Daoy (cell line): ENCODE measurements at places on chromosomes 7 and 10. TPM values are rescaled to one million over a fixed set of nuclear protein-coding genes. Genes with fewer than 3 reads are reported as not detected.
A peak's percentile ranks its signal among the peaks of the same experiment; 100 is the strongest.

The SPDYE2B gene
- not detected in 2 replicates for total RNA-seq

The RBM48 gene
- 5.4 and 7.5 TPM in 2 replicates for total RNA-seq

DNA sequence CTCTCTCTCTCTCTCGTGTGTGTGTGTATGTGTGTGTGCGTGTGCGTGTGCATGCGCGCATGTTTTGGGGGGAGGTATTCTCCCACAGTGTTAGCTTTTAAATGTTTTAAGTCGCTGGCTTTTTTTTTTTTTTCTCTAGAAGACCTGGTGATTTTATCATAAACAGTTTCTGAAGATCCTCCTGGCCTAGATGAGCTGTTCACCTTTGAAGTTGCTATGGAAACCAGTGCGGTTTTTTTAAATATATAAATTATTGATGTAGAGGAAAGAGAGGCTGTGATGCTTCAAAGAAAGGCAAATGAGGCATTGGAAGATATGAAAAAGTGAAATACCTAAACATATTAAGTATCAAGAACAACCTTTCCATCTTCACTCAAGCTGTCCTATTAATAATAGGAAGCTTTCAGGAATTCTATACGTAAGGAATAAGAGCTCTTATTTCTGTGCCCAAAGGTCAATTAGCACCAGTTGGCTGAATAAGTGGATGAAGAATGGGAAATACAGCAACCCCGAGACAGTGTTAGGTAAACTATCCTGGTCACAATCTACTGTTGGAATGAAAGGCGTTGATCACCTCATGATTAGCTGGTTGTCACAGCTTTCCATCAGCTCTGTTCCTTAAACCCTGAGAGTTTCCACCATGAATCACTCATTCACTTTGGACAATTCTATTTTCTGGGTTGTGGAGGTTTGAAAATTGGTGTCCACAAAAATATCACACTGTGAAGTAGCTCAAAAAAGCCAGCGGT, 66.5 kb upstream of the SLC35G1 start:
- DNase-seq = no peak

DNA sequence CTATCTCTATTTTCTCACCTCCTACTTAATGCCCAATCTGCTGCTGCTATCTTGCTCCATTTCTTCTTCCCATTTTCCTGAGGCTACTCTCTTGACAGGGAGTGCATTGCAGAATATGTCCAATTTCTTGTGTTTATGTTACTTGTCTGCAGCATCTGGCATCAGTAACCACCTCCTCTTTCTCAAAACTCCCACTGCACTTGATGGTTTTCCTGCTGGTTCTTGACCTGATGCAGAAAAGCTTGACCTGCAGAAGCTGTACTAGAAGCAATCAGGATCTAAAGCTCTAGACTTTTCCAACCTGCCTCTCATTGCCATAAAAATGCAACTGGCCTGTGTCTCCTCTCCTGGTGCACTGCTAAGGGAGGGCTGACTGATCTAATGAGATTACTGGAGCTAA, 287.8 kb downstream of the ZEB1 start:
- DNase-seq = no peak

DNA sequence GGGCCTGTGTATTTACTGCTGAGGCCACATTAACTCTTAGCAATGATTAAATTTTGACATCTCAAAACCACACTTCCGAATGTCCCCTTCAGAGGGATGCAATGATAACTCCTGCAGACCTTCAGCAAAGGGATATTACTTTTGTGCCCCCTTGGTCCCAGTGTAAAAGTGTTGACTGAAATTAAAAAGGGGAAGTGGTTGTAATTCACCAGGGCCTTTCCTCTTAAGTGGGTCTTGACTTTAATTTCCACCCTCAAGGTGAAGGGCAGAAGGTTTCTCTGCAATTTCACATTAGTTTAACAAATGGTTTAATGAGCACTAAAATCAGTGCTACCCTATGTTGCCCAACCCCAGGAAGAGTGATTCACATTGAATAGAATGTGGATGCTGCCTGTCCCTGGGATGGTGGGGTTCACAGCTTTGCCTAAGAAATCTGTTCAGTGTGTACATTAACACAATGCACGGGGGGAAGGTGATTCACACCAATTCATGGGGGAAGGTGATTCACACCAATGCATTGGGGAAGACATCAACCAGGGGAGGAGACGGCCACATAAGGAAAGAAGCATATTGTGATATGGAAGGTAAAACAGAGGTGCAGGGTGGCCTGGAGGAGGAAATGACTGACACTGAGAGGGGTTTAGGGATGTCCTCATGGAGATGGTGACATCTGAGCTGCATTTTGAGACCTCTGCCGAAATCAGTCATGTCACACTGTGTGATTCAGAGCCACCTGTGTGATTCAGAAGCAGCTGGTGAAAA, 19.4 kb upstream of the TNS3 start:
- DNase-seq = peak; percentile 98
